Stimulated activated CD8-positive, alpha-beta memory T cell treated with anti-CD3 and anti-CD28 coated beads, Interleukin-15, amount 100 ng/mL, for 24 hours (primary cell): ENCODE measurements at places on chromosomes 6 and 20.

DNA sequence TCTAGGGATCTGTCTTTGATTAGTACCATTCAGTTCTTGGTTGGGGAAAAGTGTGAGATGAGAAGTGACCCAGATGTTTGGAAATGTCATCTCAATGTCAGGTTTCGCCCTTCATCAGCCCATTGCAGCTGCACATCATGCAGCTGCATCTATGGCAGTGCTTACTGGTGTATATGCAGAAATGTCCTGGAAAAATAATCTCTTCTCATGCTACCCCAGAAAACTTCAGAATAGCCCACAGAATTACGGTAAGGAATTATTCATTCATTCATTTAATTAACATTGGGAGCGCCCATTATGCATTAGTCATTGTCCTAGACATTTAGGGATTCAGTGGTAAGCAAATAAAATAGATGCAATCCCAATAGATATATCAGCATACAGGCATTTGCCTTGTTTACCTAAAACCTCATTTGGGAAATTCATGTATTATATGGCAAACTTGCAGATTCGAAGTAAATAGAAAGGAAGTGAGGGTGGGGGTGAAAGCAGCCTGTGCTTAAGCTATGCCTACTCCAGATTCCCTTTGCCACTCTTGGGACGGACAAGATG lies 89.2 kb downstream of the PDE7B start:
- no peak for DNase-seq

GRCh38 chr6:37502703-37503291 lies 3.1 kb upstream of the CCDC167 start:
- no peak for DNase-seq

DNA sequence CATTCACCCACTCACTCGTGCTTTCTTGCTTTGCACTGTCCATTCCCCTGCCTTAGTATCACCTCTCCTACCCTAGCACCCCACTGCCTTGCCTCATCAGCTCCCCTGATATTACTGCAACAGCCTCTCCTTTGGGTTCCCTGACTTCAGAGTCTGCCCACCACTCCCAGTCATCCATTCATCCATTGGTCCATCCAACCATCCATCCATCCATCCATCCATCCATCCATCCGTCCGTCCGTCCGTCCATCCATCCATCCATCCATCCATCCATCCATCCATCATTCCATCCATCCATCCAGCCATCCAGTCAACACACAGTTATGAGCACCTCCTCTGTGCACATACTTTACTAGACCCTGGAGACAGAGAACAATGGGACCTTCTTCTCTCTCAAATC lies 22.9 kb upstream of the FAM83D start:
- no peak for DNase-seq

DNA sequence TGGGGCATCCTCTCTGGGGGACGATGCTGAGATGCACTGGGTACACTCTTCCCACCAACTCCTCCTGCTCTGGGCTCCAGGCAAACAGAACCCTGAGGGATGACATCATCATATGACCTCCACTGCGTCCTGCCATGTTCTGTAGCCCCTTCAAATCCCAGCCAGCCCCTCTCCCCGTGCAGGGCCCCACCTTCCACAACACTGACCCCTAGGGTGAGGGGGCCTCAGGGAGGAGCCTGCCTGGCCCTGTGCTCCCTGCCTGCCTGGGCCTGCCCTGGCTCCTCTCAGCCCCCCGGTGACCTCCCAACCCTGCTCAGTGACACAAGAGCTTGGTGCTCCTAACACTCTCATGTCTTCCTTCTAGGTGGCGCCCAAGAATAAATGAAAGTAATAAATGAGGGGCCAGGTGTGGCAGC lies 9.6 kb upstream of the SPDEF start:
- no peak for DNase-seq

- no peak for DNase-seq
These were observed 135.4 kb downstream of the JPH2 start for GRCh38 chr20:44051661-44052000.

DNA sequence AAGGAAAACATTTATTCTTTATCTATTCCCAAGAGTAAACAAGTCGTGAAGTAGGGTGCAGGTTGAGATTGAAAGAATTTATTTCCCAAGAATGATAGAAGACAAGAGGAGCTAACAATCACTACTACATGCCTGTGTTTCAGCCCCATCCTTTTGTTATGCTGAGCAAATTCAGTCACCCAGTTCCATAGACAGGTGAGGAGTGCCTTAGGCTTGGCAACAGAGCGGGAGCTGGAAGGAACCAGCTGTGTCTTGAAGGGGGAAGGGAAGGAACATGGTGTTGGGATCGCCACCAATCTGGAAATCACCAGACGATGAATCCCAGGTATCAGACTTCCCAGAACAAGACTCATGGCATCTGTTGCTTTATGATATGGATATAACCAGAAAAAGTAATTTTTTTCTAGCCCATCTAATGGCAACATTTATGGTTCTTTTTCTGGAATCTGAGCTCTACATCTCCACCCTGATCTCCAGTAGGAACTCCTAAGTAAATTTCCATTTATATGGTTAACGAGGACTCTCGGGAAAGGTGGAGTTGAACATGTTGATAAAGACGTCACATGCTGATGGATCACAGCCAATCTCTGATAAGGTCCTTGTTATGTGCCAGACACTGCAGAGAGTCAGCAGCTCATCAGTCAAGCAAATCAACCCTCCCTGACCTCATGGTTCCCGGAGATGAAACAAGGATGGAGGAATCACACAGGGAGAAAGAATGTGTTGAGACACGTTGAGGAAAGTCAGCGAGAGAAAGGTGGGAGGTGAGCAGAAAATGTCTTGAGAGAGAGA lies 344.9 kb downstream of the SMOC2 start:
- no peak for DNase-seq

- DNase-seq: no peak
These were observed 31.9 kb upstream of the EIF2S2 start for GRCh38 chr20:34143951-34144350.

DNA sequence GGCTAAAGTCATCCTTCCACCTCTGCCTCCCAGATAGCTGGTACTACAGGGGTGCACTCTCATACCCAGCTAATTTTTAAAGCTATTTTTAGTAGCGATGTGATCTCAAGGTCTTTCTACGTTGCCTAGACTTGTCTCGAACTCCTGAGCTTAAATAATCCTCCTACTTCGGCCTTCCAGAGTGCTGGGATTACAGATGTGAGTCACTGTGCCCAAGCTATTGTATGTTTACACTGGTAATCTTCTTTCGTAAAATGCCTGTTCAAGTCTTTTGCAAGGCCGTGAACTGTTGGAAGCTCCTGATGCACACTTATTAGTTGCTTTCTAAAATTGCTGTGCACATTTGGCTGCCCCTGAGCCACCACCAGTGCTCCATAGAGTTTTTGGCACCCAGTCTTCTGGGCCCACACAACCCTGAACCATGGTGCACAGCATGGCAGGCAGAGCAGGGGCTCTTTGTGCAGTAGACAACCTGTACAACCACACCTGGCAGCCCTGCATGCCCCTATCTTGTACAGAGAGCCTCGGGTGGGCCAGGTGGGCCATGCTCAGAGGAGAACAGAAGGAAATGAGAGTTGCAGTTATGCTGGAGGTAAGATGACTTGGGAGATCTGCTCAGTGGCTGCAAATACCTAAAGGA lies 33.3 kb downstream of the PDRG1 start:
- no peak for DNase-seq

DNA sequence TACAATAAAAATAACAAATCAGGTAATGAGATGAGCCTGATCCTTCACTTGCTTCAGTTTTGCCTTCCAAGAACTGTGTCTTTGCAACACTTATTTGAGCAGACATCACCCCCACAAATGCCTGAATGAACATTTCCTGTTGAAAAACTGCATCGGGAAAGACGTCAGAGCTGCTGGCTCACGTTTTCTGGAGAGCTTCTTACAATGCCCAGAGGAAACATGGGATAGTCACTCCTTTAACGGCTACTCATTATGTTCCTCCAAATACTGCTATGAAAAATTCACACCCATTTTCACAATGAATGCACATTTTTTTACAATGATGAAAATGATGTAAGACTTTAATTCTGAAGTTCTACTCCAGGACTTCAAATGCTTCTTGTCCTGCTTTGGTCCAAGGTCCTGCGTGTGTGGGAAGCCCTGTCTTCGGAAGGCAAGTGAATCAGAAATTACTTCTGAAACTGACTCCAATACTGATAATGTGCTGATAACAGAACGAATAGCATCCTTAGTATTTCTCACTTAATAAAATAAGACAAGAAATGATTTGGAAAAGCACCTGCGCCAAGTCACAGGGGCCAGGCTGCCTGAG lies 238.0 kb downstream of the ANKRD60 start:
- no peak for DNase-seq

DNA sequence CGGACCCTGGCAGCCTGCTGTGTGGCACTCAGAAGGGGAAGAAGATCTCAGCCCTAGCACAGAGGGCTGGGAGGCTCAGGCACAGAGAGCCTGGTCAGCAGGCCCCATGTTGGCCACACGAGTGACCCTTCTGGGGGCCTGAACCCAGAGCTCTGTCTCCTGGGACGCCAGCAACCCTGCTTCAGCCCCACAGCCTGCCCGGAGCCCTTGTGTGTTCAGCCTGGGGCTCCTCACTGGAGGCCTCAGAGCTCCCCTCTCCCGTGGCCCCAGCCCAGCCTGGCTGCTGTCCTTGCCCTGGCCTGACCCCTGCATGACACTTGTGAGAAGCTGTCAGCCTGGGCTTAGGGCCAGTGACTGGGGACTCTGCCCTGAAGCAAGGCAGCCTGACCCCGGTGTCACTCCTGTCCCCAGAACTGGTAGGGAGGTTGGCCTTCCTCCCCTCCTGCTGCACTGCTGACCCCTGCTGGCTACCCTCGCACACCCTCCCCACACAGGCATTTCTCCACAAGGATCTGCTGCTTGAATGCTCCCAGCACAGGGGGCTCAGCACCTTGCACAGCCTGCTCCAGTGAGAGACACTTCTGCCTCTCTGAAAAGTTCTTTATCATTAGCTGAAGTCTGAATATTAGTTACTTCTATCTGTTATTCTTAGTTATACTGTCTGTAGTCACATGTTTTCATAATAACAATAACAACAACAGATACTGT lies 15.4 kb upstream of the IP6K3 start:
- DNase-seq: no peak

DNA sequence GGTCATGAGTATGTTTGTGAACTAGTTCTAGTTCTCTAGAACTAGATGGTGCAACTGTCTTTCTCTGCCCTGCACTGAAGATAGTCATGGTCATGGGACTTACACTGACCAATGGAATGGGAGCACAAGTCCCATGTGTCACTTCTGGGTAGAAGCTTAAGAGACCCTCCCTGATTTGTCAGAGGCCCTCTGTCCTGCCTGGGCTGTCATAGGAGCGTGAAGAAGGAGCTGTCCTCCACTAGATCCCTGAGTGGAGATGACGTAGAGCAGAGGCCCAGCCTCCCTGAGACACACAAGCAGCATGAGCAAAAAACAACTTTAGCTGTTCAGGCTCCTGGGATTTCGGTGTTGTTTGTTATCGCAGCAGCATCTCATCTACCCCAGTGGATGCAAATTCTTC lies 514.5 kb downstream of the PREX1 start:
- no peak for DNase-seq

DNA sequence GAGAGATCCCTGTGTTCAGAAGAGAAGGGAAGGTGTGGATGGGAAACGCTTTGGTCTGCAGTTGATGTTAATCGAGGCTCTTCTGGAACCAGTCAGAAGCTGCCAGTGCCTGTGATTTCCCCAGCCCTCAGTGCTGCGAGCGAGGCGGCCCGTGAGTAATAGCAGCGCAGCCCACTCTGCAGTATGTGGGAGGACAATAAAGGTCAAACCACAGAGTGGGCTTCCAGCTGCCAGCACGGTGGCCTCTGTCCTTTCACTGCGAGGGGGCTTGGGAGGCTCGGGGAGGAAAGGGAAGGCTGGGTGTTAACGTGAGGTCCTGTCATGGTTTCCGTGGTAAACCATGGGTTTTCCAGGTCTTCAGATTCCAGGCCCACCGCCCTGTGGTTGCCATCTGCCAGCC lies 32.3 kb upstream of the TAGAP start:
- no peak for DNase-seq

GRCh38 chr20:31862506-31862905 lies 7.8 kb downstream of the DUSP15 start:
- no peak for DNase-seq

GRCh38 chr6:105603788-105604586 lies 201.1 kb upstream of the PREP start:
- DNase-seq: no peak

- DNase-seq: no peak
These were observed 48.2 kb downstream of the SSR1 start for GRCh38 chr6:7264686-7265384.

DNA sequence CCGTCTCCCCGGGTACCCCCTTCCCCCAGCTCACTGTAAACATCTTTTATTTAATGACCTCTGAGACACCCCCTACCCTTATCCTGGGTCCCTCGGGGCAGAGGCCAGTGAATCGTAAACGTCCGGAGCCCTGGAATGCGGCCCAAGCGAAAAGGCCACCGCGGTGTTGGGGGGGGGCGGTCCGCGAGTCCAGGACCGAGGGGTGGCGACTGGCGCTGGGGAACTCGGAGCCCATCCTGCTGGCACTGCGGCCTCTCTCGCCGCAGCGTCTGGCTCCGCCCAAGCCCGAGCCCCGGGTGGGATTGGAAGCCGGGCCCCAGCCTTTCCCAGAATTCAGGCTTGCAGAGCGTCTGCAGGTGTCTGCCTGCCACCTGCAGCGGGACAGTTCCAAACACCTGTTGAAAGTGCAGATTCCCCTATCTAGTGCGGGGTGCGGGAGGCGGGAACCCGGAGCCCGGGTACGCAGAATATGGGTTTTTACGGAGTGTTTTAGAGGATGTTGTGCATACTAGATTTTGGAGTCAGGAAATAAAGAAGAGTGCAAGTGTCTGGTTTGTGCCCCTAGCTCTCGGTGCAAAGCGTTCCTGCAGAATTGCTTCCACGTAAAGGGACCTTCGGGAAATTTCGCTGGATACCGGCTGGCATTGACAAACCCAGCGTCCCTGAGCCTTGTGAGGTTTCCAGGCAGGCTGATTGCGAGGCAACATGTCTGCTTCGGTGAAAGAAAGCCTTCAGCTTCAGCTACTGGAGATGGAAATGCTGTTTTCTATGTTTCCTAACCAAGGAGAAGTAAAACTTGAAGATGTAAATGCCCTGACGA lies 800 bp downstream of the RWDD2A start:
- peak; percentile 2 for DNase-seq

GRCh38 chr20:52034581-52034980 lies 157.0 kb downstream of the ZFP64 start:
- no peak for DNase-seq

DNA sequence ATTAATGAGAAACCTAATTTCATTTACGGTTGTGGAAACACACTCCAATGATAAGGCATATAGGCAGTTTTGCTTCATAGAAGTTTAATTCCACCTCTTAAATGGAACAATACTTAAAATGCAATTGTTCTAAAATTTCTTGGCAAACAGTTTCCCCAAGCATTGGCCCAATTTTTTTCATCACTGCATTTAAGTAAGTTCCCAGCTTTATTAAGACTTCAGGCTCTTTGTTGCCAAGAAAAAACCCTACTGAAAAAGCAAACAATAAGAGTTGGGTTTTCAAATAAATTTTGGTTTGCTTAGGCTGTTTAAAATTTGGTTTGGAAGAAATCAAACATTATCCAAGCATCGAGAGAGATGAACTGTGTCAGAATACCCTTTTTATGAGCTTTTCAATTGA lies 690.9 kb upstream of the NRSN1 start:
- no peak for DNase-seq
